Coronary artery (tissue), 2 donors: ENCODE measurements at places on chromosomes 4 and X.
A peak's percentile ranks its signal among the peaks of the same experiment; 100 is the strongest.

GRCh38 chr4:114905017-114905416 lies 208.4 kb downstream of the NDST4 start:
- DNase-seq: no peak

- no peak for DNase-seq
Observed at GRCh38 chr4:44662623-44663005, 11.2 kb upstream of the YIPF7 start.

GRCh38 chrX:120534413-120535205 lies 26.2 kb downstream of the CUL4B start:
- no peak for DNase-seq

DNA sequence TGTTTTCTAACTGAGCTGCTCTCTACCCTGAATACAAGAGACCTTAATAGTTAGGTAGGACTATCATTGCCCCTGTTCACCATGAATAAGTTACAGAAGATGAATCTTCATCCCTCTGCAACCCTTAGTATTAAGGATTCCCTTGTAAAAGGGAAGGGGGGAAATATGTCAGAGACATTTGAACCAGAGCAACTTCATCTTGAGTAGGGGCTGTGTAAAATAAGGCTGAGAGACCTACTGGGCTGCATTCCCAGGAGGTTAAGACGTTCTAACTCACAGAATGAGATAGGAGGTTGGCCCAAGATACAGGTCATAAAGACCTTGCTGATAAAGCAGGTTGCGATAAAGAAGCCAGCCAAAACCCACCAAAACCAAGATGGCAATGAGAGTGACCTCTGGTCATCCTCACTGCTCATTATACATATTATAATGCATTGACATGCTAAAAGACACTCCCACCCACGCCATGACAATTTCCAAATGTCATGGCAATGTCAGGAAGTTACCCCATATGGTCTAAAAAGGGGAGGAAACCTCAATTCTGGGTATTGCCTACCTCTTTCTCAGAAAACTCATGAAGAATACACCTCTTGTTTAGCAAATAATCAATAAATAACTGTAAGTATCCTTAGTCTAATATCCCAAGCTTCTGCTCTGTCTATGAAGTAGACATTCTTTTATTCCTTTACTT lies 19.5 kb upstream of the TMPRSS11B start:
- DNase-seq: no peak

GRCh38 chr4:78622253-78622979 lies 70.8 kb downstream of the ANXA3 start:
- no peak for DNase-seq

DNA sequence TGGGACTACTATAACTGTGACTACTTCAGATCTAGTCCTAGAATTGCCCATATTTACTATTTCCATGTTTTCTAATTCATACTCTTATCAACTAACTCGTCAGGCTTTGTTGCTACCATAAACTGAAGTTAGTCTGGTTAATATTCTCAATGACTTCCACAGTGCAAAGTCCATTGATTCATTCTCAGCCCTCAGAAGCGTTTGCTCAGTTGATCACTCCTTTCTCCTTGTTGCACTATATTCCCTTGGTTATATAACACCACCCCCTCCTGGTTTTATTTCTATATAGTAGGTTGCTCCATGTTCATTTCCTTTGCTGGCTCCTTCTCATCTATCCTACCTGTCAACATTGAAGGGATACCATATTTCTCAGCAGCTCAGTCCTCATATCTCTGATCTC lies 27.2 kb upstream of the SLC6A14 start:
- DNase-seq: no peak

GRCh38 chr4:93312299-93312698 lies 516.3 kb upstream of the ATOH1 start:
- no peak for DNase-seq

DNA sequence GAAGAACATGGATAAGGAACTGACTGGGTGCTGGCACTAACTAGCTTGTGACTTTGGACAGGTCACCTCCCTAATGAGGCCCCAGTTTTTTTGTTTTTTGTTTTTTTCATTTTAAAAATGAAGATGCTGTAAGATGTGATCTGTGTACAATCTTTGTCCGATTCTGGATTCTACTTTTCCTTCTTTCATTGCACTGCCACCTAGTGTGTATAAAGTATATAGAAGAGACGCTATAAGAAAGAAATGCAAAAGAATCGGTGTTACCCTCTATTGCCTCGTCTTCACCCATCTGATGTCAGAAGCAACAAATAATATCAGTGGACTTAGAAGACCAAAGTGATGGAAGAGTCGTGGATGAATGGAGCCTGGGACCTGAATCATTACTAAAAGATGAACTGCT lies 58.6 kb upstream of the P2RY10 start:
- DNase-seq: no peak

- DNase-seq: no peak
Observed at GRCh38 chr4:143768007-143768591, 67.6 kb upstream of the FREM3 start.

DNA sequence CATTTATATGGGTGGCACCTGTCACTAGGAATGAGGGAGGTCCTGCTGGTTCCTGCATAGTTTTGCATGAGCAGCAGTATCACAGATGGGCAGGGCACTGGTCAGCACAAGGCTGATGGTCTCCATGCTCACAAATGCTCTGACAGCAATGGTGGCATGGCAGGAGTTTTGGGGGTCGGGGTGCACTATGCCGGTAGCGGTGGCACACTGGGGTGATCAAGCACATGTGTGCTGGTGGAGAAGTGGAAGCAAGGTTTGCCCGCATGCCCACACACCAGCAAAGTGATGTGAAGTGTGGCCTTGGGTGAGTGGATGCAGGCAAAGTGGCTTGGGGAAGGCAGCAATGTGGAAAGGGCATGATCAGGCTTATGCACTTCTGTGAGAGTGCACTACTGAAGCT lies 60.5 kb upstream of the MAGEE1 start:
- no peak for DNase-seq

- DNase-seq: no peak
Observed at GRCh38 chrX:57573754-57574153, 18.1 kb upstream of the ZXDB start.

- no peak for DNase-seq
Observed at GRCh38 chr4:122458625-122459024, 2.1 kb upstream of the IL2 start.

DNA sequence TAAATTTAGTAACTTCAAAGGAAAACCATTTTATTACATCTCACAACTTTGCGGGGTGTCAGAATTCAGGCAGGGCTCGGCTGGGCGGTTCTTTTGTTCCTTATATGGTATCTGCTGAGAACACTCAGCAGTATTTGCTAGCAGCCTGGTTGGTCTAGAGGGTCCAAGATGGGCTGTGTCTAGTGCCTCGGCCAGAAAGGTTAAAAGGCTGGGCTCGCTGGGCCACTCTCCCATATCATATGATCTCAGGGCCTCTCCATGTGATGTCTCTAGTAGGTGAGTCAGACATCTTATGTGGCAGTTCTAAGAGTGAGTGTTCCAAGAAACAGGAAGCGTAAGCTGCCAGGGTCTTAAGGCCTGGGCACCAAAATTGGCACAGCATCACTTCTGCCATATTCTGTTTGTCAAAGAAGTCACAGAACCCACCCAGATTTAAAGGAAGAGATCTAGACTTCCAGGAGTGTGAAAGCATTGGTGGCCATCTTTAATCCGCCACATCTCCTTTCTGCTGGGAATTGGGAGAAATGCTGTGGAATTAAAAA lies 100.9 kb upstream of the ATP6AP2 start:
- DNase-seq: no peak

- no peak for DNase-seq
Observed at GRCh38 chr4:151173871-151174270, 74.4 kb downstream of the RPS3A start.

- DNase-seq: no peak
Observed at GRCh38 chr4:95188701-95189370, 359.9 kb downstream of the UNC5C start.

DNA sequence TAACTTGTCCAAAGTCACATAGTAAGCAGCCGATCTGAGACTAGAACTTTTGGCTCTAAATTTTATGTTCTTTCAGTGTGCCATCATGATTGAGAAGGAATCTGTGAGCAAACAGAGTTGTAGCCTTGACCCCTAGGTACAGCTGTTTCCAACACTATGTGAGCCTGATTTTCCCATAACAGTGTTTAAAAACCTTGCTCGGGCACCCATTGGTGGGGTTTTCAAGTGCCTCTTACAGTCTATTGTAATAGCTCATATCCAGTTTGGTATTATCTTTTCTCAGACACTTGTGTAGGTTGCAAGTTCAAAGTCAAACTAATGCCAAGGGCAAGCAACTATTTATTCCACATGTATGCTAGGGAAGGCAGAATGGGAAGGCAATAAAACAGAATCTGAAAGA lies 467.9 kb downstream of the INPP4B start:
- DNase-seq: no peak

- no peak for DNase-seq
Observed at GRCh38 chr4:25911356-25911755, 2.7 kb upstream of the SMIM20 start.

- no peak for DNase-seq
Observed at GRCh38 chrX:27995611-27996010, 14.4 kb upstream of the DCAF8L1 start.

- no peak for DNase-seq
Observed at GRCh38 chr4:165325732-165326512, 1.5 kb upstream of the MSMO1 start.

GRCh38 chrX:7235071-7235470 lies 87.1 kb upstream of the PUDP start:
- DNase-seq: no peak

- no peak for DNase-seq
Observed at GRCh38 chrX:1361275-1361674, 24.7 kb downstream of the IL3RA start.

GRCh38 chrX:101977106-101977505 lies 45.3 kb upstream of the ZMAT1 start:
- DNase-seq: no peak

- DNase-seq: no peak
Observed at GRCh38 chrX:15790769-15791290, 546 bp downstream of the ZRSR2 start.

GRCh38 chr4:17468619-17469221 lies 43.2 kb downstream of the QDPR start:
- DNase-seq: no peak

DNA sequence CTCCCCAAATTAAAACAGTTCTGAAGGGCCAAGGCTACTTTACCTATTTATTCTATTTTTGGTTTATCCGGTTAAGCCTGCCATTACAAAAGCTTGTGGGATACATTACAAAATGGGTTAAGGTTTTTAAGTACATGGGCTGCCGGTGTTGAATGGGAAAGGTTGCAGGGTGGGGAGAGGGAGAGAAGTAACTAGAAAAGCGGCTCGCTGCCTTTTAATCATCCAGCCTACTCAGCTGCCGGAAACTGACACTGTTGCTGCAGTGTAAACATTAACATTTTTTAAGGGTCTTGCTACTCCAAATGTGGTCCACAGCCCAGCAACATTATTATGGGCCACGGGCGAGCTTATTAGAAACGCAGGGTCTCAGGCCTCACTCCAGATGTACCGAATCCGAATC lies 1.5 kb upstream of the IL1RAPL1 start:
- no peak for DNase-seq

DNA sequence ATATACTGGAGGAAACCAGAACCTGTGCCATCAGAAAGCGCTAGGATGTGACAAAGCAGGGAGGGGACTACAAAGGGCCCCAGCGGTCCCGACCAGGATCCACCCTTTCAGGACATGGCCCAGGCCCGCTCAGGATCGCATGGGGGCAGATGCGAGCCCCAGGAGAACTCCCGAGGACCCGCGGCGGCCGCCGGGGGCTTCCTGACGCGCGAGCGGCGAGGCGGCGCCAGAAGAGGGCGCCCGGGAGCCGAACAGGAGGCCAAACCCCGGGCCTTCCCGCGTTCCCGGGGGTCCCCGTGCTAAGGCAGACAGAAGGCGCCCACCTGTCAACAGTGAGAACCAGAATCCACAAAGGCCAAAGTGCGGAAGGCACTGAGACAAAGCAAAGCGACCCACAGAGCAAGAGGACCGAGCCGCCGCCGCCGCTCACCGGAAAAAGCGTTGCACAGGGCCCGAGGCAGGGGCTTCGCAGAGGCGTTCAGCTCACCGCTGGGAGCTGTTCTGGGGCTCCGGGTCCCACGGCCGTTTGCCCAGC lies 7.3 kb upstream of the OPN1LW start:
- no peak for DNase-seq

DNA sequence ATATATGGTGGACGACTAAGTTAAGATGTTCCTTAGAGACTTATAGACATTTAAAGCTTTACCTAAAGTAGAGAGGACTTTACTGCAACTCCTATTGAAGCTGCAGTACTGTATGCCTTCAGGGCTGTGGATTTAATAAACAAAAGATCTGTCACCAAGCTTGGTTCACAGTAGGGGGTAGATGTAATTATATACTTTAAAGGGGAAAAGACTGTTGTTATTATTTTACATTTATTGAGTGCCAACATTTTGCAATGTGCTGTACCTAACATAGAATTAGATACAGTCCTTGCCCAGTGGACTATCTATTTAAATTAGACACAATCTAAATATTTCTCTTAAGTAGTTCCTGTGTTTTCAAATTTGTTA lies 67.2 kb downstream of the SLIT2 start:
- DNase-seq: no peak

- no peak for DNase-seq
Observed at GRCh38 chrX:48956728-48957414, 536 bp downstream of the OTUD5 start.

DNA sequence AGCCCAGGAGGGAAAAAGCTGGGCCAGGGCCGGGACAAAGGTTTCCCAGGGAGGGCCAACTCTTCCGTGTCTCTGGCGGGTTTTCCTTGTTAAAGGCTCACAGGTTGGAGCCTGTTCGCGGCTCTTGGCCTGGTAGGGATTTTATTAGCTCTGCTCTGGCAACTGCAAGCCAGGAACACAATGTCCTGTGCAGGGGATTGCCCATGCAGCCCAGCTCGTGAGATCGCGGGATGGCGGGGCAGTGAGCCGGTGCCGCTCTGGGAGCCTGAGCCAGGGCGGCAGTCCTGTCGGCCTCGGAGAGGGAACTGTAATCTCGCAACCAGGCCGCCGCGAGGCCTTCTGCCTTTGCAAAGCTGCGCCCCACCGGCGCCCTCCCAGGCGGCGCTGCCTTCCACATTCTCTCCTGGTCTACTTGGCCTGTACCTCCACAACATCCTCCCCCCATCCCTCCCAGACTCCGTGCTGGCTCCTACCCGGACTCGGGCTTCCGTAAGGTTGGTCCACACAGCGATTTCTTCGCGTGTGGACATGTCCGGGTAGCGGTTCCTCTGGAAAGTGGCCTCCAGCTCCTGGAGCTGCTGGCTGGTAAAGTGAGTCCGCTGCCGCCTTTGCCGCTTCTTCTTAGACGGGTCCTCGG lies 2.1 kb downstream of the PITX2 start:
- peak; percentile 63 for DNase-seq

- no peak for DNase-seq
Observed at GRCh38 chr4:71860643-71861042, 76.8 kb upstream of the GC start.

DNA sequence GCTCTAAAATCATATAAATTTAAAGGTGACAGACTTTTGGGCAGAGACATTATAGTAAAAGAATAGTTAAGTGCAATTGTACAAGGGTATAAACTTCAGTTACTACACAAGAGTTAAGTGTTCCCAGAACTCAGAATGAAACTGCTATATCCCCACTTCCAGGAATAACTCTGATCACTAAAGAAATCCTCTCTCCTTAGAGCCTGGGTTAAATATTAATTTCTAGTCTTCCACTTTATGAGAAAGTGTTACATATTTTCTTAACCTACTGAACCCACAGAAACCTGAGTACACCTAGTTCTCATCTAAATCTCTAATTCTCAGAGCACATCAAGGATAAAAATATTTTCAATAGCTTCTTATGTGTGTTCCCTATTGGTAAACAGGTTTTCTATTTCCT lies 99.1 kb upstream of the USP38 start:
- DNase-seq: no peak

- no peak for DNase-seq
Observed at GRCh38 chr4:119683518-119683917, 54.9 kb upstream of the PDE5A start.
